ENCODE measurements at places on chromosomes 3 and 15.

DNA sequence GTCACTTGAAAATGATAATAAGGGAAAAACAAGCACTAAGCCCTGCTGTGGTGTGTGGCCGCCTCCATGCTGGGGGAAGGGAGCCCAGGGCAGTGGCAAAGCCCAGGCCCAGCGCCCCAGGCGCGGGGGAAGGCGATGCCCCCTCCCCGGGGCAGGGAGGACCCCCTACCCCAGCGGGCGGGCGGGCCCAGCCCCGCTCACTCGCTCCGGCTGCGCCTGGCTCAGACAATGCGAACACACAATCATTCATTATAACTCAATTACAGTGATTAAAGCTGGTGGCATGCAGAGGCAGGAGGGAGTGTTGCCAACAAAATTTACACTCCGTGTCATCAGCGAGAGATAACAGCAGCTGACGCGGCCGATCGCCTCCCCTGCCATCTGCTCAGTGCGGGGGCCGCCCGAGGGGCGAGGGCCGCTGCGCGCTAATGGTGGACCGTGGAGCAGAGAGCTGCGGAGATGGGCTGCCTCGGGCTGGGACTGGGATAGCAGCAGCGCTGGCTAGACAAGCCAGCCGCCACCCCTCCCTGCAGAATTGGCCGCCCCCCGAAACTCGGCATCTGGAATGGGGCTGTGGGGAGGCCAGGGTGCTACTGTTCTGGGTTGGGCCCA is 64.1 kb downstream of the TLE3 start:
- no peak for DNase-seq

DNA sequence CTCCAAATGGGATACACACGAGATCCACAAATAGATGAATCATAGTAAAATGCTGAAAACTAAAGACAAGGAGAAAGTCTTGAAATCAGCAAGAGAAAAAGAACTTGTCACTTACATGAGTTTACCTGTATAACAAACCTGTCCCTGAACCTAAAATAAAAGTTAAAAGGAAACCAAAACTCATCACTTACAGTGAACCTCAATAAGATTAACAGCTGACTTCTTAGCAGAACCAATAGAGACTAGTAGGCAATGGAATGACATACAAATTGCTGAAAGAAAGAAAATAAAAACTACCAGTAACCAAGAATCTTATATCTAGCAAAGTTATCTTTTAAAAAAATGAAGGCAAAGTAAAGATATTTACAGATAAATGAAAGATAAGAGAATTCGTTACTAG is 27.4 kb downstream of the SEC22A start:
- no peak for DNase-seq

DNA sequence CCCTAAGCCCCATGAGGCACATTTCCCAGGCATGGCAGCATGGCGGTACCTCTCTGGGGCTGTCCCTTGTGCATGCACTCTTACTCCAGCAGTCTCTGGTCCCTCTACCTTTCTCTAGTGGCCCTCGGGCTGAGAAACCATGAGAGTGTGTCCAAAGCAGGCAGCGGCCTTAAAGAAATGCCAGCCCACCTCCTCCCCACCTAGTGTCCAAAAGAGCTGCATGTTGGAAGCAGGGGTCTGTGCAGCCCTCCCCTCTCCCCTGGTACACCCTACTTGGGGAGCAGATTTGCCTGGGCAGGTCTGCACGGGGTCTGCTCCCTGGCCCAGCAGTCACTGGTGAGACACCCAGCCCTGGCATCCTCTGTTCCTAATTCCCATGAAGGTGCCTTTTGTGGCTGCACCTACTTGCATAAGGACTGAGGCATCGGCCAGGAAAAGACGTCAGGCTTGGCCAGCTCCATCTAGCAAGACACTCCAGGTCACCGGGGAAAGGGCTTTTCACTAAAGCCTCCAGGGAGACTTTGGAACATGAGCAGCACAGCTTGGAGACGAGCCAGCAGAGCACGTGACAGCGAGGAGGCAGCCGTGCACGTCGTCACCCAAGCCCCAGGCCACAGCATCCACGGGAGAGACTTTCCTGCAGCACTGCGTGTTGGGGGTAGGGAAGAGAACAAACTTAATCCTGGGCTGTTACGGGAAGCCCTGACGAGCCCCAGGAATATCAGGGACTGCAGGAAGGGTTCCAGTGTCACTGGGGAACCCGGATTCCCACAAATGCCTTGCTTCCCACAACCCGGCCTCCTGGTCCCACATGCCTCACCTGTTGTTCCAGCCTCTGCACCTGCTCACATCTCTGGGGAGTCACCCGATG is 38.8 kb downstream of the TM2D3 start:
- no peak for DNase-seq

DNA sequence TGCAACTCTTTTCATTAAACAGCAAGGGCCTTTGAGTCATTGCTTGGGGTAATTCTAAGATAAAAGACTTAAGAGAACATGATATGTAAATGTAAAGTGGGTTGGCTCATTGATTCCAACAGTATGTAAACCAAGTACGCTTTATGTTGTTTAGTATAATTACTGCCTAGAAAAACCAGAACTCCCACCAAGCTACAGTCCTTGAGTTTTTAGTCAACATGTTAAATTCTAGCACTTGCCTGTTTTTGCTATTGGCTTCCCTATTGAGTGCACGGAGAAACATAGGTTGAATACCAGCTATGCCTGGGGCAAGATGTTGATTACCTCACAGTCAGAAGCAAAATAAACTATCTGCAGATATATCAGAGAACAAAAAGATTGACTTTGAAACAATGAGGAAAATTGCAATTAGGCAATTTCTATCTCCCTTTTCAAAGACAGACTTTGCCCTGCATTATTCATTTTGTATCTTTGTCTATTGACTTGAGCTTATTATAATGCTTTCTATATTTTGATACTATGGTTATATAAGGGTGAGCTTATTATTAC is 179.3 kb downstream of the ZPLD1 start:
- DNase-seq = no peak

DNA sequence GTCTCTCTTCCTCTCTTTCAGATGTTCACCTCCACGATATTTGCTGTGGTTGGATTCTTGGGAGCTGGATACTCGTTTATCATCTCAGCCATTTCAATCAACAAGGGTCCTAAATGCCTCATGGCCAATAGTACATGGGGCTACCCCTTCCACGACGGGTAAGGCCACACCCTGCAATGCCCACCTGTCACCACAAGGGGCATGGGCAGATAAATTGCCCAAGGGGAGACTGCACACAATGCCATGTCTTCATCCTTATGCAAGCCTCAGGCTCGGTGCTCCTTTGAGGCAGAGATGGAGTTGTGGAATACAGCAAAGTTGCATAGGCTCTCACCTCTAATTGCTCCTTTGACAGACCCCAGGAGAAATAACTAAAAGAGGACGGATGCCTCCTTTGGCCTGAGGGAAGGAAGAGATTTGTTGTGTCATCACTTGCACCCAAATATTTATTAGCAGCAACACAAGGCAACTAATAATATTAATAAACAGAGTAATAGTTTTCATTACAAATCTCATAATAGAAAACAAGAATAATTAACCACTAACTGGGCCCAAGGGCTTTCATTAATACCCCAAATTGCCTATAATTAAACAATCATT is 13.2 kb downstream of the TM4SF4 start:
- no peak for DNase-seq

GRCh38 chr3:153192327-153192726 is 30.3 kb downstream of the RAP2B start:
- no peak for DNase-seq

GRCh38 chr15:43126356-43126755 is 7.0 kb upstream of the TMEM62 start:
- DNase-seq = no peak

DNA sequence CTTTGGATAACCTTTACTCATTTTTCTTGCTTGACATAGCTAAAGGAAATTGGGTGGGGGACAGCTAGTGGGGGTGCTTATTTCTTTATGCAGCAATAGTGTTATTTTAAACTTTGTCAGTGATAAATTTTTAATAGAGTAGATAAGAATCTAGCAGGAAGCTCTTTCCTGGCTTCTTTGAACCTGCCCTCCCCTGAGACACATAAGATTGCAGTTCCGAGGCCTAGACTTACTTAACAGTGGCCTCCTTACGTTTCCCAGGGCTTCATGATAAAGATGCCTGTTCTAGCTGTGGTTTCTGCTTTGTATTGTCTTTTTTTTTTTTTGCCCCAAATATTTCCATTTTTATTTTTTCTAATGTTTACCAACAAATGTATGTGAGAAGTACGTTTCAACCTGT is 170.1 kb downstream of the VPS8 start:
- no peak for DNase-seq

DNA sequence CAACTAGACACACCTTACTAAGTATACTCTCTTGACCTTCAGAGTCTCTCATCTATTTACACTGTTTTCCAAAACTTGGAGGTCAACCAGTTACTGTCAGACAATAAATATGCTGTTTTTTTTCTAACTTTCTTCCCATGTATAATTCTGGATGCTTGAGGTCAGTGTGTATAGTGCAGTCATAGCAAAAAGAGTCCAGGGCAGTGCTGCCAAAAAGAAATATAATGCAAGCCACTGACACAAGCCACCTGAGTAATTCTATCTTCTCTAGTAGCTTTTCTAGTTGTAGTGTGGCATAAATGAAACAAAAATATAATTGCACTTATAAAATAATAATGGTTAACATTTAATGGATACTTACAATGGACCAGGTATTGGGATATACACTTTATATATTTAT is 21.6 kb downstream of the GADL1 start:
- no peak for DNase-seq

GRCh38 chr3:13884851-13885703 is 5.2 kb upstream of the WNT7A start:
- DNase-seq = peak; percentile 81

- peak; percentile 54 for DNase-seq
These were observed 166.0 kb upstream of the LPP start for GRCh38 chr3:187987924-187988323.

DNA sequence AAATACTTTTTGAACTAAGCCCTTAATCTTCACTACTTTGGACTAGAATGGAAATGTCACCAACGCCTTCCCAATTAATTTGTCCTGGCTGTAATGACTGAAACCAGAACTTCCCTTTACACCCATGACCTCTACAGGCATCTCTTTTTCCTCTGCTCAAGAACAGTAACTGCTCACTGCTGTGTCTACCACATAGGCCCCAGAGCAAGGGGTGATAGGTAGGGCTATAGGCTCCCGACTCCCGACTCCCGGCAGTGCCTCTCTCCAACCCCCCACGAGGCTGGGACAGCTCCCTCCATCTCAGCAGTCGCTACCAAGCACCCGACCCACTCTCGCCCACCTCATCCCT is 384 bp upstream of the LEKR1 start:
- no peak for DNase-seq

- DNase-seq = no peak
These were observed 957 bp downstream of the ADCY5 start for GRCh38 chr3:123447749-123448517.

DNA sequence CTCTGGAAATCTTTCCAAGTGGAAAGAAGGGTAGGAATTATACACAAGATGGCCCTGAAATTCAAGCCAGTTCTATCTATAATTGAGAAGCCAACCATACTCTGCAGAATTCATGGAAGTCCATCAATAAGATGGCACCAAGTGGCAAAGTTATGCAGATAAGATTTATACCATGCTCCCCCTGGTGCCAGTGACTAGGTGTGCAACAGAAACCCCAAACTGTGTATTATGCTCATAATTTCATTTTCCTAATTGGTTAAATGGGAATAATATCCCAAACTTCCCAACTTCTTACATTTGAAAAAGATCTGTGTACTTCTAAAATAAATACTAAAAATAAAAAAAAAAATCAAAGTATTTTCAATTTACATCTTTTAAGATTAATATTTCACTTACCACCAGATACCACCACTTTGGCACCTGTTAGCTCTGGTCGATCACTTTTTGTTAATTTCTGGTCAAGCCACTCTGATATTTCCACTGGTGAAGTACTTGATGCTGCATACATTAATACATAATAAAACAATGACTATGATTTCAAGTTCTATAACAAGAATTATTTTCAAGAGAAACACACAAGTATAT is 25.9 kb downstream of the ETFA start:
- DNase-seq = peak; percentile 9

DNA sequence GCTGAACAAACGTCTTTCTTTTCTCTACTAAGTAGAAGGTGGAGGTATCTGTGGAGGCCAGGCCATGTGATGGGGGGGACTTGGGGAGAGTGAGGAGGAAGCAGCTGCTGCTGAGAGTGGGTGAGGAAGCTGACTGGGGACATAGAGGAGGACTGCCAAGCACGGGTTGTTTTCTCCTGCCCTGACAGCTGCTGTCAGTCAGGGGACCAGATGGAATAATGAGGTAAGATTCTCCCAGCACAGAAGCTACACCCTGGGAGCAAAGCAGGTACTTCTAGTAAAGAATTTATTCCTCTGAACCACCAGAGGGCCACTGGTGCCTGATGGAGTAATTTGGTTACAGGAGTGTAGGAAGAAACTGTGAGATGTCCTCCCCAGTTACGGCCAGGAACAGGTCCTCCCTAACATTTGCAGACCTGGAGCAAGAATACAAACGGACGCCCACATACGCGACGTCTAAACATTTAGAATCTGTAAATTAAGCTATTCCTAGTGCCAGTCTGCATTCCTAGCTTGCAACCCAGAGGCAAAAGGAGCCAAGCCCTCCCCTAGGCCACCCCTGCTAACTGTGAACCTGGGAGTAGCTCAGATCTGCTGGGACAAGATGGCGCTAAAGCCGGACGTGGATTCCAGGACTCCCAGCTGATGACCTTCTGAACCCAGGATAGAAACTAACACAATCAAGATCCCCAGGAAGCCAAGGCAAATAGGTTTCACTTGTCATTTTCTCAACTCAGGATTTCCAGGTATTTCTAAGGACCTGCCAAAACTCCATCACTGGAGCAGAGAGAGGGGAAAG is 14.8 kb downstream of the CRYGS start:
- DNase-seq = no peak

DNA sequence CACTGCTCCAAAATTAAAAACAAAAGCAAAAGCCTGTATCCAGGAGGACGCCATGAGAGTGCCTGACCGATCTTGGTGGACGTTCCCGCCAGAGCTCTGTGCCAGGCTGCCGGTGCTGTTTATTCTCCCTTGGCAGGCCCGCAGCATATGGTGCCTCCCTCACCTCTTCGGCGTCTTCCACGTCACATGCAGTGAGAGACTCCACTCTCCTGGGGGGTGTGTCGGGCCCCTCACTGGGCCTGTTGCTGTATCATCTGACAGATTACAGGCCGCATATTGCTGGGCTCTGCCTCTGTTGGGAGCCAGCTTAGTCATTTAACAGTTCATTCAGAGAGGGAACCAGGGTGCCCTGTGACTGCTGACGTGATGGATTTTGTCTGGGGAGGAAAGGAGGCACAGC is 86.4 kb upstream of the ARRDC4 start:
- DNase-seq = no peak

- no peak for DNase-seq
These were observed 31.1 kb downstream of the MAGEL2 start for GRCh38 chr15:23616536-23616935.

DNA sequence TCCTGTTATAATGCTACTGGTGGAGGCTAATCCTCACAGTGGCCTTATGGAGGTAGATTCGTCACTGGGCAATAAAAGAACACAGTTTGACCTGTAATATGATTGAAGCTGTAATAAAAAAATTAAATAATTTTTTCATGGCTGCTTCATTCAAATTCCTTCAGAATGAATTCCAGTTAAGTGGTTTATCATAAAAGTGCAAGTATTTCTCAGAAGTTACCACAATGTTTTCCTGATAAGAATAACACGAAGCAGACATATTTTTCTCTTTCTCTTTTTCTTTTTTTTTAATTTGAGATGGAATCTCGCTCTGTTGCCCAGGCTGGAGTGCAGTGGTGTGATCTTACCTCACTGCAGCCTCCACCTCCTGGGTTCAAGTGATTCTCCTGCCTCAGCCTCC is 15.6 kb downstream of the B4GALT4 start:
- DNase-seq = no peak

Measured in CD4-positive, alpha-beta T cell treated with Interleukin-6 at 100 ng/mL for 8 hours (primary cell).